ENCODE measurements at places on chromosomes 6 and 20.

GRCh38 chr6:45132059-45132458 is 196.1 kb upstream of the RUNX2 start:
- DNase-seq = no peak

DNA sequence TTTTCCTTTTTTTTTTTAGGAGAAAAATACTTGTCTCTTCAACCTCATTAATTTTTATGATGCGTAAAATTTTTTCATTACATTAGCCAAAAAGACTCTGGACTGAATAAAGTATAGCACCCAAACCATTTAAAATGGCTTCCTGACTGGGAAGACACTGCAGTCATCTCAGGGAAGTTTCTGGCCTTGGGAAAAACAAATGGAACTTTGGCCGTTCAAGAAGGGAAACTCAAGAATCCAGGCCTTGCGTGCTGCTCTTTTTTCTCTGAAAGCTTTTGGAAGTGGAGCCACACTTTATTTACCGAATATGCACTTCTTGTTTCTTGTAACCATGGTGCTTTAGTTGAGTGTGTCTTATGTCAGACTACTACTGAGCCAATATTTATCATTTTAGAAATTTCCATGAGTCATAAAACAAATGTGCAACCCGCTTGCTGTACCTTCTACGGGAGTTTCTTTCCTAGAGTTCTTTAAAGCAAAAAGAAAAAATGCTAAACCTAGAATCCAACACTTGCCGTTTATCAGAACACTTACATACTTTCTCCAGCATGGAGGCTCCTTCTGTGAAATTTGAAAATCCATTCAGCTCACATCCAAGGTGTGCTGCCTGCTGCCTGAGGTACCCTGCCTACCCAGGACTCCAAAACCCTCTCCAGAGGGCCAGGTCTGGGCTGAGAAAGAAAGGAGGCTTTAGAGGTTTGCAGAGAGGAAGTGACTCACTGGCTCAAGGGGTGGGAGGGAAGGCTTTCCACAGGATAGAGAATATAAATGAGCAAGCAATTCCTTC is 11.5 kb upstream of the DSTN start:
- no peak for DNase-seq

- no peak for DNase-seq
Measured at GRCh38 chr20:36569847-36570429, 3.5 kb upstream of the TGIF2 start.

DNA sequence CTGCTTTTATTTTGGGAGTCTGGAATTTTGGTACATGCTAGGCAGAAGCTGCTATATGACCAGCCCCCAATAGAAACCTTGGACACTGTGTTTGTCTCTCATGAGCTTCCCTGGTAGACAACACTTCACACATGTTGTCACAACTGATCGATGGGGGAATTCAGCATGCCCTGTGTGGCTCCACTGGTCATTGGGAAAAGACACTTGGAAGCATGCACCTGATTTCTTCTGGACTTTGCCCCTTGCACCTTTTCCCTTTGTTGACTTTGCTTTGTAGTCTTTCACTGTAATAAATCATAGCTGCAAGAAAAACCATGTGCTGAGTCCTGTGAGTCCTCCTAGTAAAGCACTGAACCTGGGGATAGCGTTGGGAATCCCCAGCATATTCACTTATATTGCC is 7.9 kb upstream of the WFDC10A start:
- no peak for DNase-seq

DNA sequence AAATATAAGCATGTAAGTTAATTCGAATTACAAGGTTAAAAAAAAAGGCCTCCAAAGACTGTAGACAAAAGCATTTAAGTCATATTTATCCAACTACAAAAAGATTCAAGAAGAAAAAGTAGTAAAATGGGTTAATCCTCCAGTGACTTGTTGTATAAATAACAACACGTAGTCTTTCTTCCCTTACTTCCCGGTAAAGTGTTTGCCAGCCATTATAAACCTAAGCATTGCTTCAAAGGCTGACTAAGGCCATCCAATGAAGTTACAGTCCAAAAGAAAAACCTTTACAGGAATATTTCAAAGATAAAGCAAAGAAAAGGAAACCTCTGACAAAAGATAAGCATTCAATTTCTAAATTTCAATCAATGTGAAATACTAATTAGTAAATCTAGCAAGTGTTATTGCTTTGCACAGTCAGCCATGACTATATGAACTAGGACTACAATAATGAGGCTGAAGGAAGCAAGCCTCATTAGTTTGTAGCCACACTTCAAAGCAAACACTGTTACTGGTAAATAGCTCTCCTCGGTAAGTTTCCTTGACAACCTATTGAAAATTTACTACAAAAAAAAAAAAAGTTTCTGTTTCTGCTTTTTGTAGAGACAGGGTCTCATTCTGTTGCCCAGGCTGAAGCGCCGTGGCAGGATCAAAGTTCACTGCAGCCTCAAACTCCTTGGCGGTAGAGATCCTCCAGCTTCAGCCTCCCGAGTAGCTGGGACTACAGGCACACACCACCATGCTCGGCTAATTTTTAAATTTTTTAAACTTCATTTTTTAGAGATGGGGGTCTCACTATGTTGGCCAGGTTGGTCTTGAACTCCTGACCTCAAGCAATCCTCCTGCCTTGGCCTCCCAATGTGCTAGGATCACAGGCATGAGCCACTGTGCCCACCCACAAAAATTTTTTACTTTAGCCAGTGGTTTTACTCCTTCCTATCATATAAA is 46.0 kb downstream of the NUDT3 start:
- DNase-seq = no peak

GRCh38 chr6:150086026-150086425 is 17.1 kb upstream of the ULBP3 start:
- no peak for DNase-seq

DNA sequence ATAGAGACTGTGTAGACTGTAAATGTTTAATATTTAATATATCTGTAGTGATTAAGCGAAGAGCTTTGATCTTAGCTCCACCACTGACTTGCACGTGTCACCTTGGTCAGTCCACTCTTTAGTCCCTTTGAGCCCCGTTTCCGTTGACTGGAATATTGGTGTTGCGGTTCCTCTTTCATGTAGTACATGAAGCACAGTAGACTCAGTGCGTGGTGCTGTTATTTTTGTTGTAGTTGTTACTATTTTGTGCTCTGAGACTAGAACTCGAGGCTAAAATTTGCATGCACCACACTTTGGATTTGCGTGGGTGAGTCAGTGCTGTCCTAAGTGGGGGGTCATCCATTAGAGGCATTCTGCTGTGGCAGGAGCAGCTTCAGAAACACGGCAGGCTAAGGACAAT is 291.4 kb downstream of the QKI start:
- DNase-seq = no peak

- no peak for DNase-seq
Measured at GRCh38 chr6:51199733-51200260, 381.1 kb downstream of the TFAP2B start.

DNA sequence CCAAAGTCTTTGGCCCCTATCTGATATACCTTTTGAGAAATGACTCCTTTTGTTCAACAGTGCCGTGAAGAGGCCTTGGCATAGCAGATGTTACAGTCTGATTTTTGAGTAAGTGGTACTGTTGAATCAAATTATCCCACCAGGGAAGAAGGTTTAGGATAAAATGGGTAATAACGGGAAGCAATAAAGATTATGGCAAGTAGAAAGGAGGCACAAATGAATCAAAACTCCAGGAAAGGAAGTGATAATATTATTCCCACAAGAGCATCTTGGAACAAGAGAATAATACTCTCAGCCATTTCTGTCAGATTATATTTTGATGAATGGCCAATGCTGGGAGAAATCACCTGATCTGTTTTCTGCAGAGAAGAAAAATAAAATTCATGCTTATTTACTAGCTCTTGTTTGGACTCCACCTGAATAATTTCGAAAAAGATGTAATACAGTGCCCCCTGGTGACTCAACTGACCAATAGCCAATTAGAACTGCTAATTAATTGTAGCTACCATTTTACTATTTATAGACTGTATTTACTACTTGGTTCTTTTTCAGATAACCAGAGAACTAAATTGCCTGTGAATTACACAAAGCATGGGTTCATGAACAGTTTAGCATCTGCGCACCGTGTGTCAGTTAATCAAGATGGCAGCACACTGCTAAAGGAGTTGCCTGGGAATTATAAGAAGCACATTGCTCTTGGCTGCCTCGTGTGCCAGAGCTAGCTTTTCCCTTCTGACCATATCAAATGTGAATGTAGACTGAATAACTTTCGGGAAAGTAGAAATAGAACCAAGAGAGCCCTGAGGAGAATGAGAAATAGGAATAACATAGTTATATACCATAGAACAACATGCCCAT is 78.5 kb upstream of the TRDN start:
- no peak for DNase-seq

GRCh38 chr6:138848461-138848860 is 52.6 kb downstream of the ECT2L start:
- DNase-seq = no peak

GRCh38 chr20:51400051-51400926 is 142.2 kb downstream of the NFATC2 start:
- DNase-seq = peak; percentile 53

DNA sequence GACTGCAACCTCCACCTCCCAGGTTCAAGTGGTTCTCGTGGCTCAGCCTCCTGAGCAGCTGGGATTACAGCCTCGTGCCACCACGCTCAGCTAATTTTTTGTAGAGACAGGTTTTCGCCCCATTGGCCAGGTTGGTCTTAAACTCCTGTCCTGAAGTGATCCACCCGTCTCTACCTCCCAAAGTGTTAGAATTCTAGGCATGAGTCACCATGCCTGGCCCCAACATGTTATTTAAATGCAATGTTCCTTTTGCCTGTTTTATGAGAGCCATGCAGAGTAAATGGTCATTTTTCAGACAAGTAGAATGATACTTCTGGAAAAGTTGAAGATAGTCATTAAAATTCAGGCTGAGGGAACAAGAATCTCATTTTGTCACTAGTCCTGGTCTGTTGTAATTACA is 43.8 kb upstream of the RPS6KA2 start:
- no peak for DNase-seq

GRCh38 chr6:130313206-130313605 is 52.6 kb upstream of the TMEM200A start:
- no peak for DNase-seq

DNA sequence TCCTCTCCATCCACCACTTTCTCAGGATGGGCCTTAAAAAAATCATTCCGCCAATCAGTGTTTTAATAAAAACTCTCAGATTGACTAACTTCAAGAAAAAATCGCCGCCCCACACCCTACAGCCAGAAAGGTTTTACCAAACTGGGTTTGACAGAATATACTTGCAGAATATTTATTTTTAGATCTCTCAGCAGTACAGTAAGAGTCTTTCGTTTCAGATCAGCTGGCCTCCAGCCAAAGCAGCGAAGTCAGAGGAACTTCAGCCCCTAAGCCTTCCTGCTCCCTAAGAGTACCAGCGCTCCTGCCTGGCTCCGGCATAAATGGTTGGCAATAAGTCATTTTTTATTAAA is 24.7 kb downstream of the TBC1D7 start:
- no peak for DNase-seq

DNA sequence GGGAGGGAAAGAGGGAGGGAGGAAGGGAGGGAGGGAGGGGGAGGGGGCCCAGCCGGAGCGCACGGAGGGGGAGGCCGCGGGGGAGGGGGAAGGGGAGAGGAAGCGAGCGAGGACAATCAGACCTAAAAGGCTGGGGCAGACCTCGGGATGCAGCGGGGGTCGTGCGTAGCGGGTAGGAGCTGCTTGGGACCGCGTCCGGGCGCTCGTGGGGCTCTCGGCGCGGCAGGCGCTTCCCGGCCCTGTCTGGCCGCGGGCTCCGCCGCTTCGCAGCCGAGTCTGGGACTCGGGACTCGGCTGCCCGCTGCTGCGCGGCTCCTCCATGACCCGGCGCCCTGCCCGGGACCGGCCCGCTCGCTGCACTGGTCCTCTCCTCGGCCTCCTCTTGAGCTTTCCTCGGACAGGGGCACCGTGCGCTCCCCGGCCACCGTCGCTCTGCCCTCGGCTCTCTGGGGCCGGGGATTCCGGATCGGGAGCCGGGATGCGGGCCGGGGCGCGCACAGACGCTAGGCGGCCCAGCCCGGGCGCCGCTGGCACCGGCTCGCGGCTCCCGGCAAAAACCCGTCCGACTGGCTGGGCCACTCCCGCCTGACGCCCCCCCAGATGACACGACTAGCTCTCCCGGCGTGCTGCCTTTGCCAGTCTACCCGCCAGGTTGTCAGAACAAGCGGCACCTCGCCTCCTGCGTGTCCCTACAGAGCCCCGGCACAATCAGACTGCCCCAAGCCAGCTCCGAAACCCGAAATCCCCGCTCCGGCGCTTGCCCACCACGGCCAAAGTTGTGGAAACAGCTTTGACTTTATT is 2.2 kb downstream of the TFAP2A start:
- no peak for DNase-seq

DNA sequence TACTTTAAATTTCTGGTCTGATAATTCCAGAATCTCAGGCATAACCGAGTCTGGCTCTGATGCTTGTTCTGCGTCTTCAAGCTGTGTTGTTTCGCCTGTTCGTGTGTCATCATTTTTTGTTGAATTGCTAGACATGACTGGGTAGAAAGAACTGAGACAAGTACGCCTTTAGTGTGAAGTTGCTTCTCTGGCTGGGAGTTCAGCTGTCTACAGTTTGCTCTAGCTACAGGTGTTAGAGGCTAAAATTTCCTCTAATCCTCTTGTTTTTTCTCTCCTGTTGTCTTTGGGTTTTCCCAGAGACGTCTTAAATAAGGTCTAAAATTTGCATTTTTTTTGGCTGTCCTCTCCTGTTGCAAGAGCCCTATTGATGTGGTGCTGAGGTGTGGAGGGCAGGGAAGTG is 100.3 kb downstream of the FAM50B start:
- no peak for DNase-seq

- no peak for DNase-seq
Measured at GRCh38 chr6:35054106-35054742, 86.9 kb downstream of the TCP11 start.

GRCh38 chr6:161230339-161230738 is 43.5 kb downstream of the AGPAT4 start:
- DNase-seq = no peak

DNA sequence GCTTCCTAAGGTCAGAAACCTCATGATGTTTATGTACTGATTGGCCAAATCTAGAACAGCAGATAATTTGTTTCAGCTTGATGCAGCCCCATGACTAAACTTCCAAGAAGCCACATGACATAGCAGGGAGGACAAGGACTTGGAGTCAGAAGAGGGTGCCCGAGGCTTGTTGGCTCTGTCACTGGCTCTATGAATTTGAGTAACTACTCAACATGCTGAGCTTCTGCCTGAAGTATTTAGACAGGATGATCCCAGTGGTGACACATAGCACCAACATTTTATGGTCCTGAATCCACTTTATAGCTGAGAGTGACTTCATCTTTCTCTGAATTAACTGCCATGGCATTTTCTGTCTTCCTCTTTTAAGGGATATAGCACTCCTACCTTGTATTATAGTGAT is 13.5 kb upstream of the TBX18 start:
- DNase-seq = no peak

DNA sequence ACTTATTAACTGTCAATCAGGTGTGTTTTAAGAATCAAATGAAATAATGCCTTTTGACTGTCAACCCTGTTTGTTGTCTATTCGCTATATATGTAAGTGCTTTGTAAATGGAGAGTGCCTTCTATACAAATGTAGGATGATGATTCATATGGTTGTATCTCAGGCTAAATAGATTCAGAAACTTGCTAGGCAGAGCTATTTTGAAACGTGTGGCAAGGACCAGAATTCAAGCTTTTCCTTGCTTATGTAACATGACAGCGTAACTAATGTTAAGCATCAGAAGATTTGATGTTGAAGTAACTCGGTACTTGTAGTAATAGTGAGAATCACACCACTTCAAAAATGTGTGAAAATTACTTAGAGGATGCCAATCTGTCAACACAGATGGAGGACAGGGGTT is 3.4 kb downstream of the OGFRL1 start:
- peak; percentile 18 for DNase-seq

Data from CD8-positive, alpha-beta T cell (primary cell).